Activated T-helper 1 cell treated with anti-CD3 and anti-CD28 coated beads, Interleukin-2, amount 50 U/mL, for 16 hours (primary cell): ENCODE measurements at places on chromosomes 6 and 20.

DNA sequence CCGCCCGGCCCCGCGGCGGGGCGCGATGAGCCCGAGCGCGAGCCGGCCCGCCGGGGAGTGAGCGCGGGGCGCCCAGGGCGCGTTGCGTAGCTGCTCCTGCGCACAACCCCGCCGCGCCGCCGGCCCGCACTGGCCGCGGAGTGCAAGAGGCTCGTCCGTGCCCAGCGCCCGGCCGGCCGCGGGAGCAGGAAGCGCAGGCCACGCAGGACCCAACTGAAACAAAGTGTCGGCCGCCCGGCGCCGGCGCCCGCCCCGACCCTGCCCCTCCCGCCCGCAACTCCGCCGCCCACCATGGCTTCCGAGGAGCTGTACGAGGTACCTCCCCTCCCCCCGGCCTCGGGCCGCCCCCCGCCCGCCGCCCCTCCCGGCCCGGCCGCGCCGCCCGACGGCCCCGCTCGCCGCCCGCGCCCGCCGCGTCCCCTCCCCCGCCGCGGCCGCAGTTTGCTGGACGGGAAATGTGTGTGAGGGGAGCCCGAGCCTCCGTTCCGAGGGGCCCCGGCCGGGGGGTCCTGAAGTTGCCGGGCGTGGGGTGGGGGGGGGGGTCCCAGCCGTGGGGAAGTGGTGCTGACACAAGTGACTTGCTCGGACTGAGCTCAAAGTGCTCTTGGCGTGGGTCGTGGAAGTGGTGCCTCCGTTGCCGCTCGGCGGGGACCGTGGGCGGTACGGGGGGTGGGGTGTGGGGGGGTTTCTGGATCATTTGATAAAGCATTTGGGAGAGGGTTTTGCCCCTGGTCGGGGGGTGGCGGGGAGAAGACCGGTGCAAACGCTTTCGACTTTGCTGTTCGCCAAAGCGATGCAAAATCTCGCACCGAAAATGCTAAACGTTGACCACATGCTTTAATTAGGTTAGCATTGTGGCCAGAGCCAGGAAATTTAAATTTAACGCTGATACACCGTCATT, 539 bp downstream of the CDYL start:
- peak; percentile 27 for DNase-seq

DNA sequence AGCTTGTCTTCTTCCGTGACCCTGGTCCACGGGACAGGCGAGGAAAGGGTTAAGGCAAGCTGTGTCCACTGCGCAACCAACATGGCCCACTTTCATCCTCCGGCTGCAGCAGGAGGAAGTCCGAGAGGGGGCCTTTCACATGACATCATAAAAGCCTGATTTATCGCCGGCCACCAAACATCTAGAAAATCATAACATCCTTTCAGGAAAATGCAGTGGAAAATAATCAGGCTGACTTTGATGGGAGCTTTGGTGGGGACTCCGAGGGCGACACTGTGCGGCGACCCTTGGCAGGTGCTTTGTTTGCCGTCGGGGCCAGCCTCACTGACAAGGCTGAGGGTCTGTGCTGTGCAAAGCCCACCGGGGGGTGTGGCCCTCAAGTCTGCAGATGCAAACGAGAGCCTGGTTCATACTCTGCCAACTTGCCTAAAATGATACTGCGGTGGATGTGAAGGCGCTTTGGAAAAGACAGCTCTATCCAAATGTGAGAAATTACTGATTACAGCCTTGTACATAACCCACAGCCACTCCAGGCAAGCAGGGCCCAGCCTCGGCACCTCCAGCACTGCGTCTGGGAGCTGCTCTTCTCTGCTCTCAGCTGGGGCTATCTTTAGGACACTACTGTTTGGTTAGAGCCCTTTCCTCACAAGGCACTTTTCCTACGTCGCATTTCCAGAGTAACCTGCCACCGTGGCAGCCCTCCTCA, 25.7 kb downstream of the FOXC1 start:
- no peak for DNase-seq

DNA sequence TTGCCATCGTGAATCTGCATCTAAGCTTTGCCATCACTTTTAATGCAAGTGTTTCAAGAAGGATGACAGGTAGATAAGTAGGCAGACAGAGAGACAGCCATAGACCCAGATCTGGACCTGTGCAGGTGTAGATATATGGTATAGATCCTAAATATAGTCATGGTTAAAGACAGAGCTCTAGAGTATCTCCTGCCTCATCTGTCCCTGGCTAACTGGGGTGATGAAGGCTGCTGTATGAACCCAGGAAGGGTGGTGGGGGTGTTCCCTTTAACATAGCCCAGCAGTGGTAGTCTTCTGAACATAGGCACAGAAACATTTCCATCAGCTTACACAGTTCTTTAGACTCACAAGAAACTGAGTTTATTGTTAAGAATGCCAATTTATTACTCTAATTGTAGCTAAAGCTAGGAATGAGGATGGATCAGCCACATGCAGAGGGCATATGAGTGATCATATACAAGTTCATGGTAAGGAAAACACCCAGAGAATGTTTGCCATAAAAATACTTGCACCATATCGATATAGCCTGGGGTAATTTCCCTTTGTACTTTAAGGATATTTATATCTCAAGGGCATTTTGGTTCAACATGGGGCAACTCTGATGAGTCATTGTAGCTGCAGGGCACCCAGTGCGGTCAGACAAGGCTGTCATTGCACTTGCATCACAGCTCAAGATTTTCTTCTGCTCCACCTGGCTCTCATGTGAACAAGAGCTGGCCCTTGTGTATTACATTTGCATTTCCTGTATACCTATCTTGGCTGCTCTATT, 587.2 kb downstream of the EPM2A start:
- DNase-seq, result no peak

GRCh38 chr20:44832724-44833123, 22.4 kb upstream of the RIMS4 start:
- no peak for DNase-seq
